IMR-90 (cell line): ENCODE measurements at places on chromosomes 3 and 15. TPM values are rescaled to one million over a fixed set of nuclear protein-coding genes. Genes with fewer than 3 reads are reported as not detected.

CCDC13 gene
- 0.18 and 0.28 TPM in 2 replicates for total RNA-seq

GOLGA6B gene
- not detected in 2 replicates for total RNA-seq

WDR49 gene
- total RNA-seq = not detected in 2 replicates

SLC12A1 gene
- total RNA-seq = not detected in 2 replicates

DNA sequence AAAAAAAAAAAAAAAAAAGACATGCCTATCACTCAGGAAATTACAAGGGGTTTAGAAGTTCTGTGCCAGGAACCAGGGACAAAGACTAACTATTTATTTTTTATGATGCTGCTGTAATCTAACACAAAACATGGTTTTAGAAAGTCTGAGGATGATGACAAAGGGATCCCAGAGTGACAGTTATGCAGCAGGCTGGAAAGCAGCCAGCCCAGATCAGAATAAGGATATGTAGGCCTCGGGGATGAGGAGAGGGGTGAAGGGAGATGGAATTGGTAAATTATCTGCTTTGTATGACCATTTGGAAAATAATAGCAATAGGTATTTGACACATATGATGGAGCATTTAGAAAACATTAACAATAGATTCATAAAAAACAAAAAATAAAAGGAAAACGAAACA is 34.1 kb upstream of the NMD3 start:
- DNase-seq = no peak
- no peaks in the 10 kb centered on the region for H3K36me3 ChIP-seq
- H3K27me3 ChIP-seq = no peaks in the 10 kb centered on the region
- no peaks in the 10 kb centered on the region for H3K4me1 ChIP-seq
- H3K4me3 ChIP-seq = no peak overlapping the region

DNA sequence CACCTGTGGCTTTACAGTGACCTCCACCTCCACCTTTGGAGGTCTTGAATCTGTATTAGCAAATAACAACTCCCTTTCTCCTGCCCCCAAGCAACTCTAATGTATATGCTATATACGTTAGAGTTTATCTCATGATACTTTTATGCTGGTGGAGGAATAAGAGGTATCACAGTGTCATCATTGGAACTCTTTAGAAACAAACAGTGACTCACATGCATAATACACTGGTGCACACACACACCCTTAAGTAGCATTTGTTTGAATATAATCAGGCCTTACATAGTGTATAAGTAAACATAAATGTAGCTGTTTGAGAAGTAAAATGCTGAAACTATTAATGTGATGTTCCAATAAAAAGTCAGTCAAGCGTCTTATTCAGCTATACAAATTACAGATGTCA is 280.2 kb upstream of the C2CD4B start:
- peaks cover 17% of the 10 kb centered on the region for H3K4me1 ChIP-seq
- peak overlapping the region; percentile 28 for H3K27ac ChIP-seq
- no peaks in the 10 kb centered on the region for H3K27me3 ChIP-seq
- no peaks in the 10 kb centered on the region for H3K36me3 ChIP-seq

- H3K27ac ChIP-seq = no peak overlapping the region
- no peaks in the 10 kb centered on the region for H3K27me3 ChIP-seq
- DNase-seq = no peak
- no peaks in the 10 kb centered on the region for H3K4me1 ChIP-seq
- H3K36me3 ChIP-seq = no peaks in the 10 kb centered on the region
These were observed 219.9 kb downstream of the NLGN1 start for GRCh38 chr3:173617490-173617889.

DNA sequence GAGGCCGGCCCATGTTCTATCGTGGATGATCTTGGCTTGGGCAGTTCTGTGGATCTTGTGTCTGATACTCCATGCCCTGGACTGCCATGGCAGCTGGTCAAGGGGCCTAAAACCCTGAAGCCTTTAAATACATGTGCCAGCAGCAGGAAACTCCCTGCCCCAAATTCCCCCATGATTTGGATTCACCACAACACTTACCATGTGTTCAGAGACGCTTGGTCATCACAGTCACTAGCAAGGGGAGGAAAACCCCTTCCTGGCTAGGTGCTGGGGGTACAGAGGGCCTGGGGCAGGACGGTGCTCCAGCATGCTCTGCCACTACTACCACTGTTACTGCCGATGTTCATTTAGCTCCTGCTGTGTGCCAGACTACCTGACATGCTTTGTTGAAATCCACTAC is 94.4 kb downstream of the DNAJB8 start:
- no peak overlapping the region for H3K27ac ChIP-seq
- H3K27me3 ChIP-seq = no peaks in the 10 kb centered on the region
- H3K4me1 ChIP-seq = no peaks in the 10 kb centered on the region
- no peaks in the 10 kb centered on the region for H3K36me3 ChIP-seq
- DNase-seq = no peak
- no peak overlapping the region for H3K4me3 ChIP-seq

- H3K27ac ChIP-seq = no peak overlapping the region
- DNase-seq = peak; percentile 35
- no peaks in the 10 kb centered on the region for H3K4me1 ChIP-seq
- H3K36me3 ChIP-seq = no peaks in the 10 kb centered on the region
These were observed 1.7 kb upstream of the NME9 start for GRCh38 chr3:138331143-138331894.

- no peaks in the 10 kb centered on the region for H3K36me3 ChIP-seq
- H3K27me3 ChIP-seq = no peaks in the 10 kb centered on the region
- no peak overlapping the region for H3K27ac ChIP-seq
- no peak overlapping the region for H3K4me3 ChIP-seq
- DNase-seq = no peak
These were observed 205.4 kb downstream of the EPHB1 start for GRCh38 chr3:135000465-135000864.

DNA sequence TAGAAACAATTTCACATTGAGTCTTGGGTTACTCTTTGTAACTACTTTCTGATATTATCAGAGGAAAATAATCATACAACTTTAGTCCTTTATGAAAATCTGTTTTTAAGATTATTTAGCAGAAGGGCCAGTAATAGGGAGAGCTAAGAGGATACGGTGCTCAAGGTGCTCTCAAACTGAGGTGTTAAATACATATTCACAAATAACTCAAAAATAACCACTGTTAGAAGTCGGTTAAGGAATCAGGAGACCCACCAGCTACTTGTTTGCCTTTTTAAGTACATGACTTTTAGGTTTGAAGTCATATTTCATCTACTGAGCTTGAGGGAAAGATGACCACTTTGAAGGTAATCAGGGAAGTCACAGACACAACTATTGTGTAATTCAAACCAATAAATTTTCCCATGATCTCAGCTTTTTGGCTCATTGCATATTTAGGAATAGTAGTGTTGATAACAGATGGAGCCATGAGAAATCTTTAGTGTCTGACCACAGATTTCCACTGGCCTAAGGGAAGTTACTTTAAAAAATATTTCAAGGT is 1.4 kb upstream of the RSRC1 start:
- peaks cover 2% of the 10 kb centered on the region; the same call in 1 of the 2 replicates for H3K4me1 ChIP-seq
- H3K27ac ChIP-seq = no peak overlapping the region
- DNase-seq = no peak
- H3K4me3 ChIP-seq = no peak overlapping the region

DNA sequence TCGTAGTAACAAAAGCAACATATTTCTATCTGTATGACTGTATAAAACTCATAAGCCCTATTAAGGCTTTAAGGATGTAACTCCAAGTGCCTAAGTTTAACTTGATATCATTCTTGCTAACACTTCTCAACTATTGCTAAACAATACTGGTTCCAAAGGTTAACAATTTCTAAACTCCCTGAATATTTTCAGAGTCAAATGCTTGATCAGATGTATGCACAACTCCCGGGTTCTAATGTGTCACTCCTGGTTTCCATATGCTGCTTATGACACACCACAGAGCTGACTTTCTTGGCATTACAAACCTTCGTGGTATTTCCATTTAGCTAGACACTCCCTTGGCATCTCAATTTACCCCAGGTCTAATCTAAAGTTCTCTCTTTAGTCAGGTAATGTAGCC is 26.3 kb downstream of the DZIP1L start:
- H3K27ac ChIP-seq = no peak overlapping the region
- peaks cover 28% of the 10 kb centered on the region for H3K36me3 ChIP-seq
- no peak overlapping the region for H3K4me3 ChIP-seq
- H3K27me3 ChIP-seq = no peaks in the 10 kb centered on the region

DNA sequence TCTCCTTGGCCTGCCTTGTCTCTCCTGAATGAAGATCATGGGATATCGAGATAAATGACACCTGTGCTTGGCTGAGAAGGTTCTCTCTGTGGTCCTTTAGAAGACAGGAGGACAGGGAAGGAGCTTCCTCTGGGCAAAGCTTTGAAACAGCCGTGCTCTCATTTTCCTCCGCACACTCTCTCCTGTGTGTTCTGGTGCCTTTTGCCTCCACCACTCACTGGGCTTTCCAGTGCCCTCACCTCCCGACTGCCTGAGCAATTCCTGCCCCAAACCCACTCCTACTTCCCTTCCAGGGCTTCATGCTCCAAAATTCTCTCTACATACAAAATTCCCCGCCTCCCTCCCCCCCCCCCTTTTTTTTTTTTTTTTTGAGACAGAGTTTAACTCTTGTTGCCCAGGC is 32.3 kb downstream of the UPK1B start:
- H3K4me3 ChIP-seq = no peak overlapping the region
- no peaks in the 10 kb centered on the region for H3K27me3 ChIP-seq

DNA sequence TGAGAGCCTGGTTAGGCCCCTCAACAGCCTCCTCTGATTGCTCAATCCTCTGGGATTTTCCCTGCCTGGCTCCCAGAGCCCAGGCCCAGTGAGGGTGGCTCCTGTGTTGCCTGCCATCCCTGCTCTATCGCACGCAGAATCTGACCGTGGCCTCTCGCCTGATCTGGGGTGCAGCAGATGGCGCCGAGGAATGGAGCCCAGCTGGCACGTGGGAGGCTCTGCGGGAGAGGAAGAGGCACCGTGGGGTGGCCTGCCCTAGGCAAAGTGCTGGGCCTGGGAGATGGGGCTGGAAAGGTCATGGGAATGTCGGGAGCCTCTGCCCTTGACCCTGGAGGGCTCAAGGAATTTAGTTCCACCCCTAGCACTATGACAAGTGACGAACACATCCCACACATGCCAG is 10.3 kb downstream of the SV2B start:
- no peak overlapping the region for H3K27ac ChIP-seq
- H3K4me1 ChIP-seq = no peaks in the 10 kb centered on the region
